NCI-H187 (cell line): ENCODE measurements at places on chromosomes 2 and 18.

GRCh38 chr2:200447139-200447855 is 62.6 kb downstream of the KCTD18 start:
- DNase-seq, result no peak

DNA sequence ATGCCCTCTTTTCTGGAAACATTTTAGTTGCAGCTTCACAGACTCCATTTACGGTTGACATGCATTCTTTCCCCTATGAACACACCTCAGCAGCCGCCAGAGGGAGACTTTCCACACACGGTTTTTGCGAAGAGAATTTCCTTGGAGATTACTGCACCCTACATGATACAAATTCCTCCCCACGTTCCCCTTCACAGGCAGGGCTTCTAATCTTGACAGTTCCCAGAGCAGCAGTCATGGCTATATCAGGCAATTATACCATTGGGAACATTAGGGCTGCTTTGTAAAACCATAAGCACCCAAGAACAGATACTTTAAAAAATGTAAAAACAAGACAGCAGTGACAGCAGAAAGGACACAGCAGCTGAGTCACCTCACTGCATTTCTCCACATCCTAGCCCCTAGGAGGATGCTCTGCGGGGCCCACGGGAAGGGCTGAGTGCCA is 253.8 kb downstream of the TGIF1 start:
- DNase-seq, result peak; percentile 44

GRCh38 chr2:176083796-176084261 is at the start of gene EVX2:
TSS of gene EVX2 (minus strand) at chr2:176083962. CDS start at chr2:176083776, 186 bp downstream.
- no peak for DNase-seq

GRCh38 chr2:163859951-163860350 is 124.1 kb upstream of the FIGN start:
- DNase-seq, result no peak

DNA sequence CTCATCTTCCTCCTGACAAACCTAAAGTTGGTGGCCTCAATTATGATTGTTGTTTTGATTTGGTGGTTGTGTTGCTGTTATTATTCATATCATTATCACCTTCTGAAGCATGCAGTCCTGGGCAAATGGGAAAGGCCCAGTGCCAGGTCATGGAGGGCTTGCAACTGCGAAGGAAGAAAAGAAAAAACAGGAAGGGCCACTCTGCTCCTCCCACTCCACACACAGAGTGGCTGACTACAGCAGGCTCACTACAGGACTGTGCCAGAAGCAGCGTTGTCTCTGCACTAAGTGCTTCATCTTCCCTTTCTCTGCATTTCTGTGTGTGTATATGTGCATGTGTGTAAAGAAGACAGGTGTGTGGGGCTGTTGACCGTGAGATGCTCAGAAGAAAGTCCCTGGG is 231.9 kb downstream of the ANKRD30B start:
- DNase-seq, result no peak

DNA sequence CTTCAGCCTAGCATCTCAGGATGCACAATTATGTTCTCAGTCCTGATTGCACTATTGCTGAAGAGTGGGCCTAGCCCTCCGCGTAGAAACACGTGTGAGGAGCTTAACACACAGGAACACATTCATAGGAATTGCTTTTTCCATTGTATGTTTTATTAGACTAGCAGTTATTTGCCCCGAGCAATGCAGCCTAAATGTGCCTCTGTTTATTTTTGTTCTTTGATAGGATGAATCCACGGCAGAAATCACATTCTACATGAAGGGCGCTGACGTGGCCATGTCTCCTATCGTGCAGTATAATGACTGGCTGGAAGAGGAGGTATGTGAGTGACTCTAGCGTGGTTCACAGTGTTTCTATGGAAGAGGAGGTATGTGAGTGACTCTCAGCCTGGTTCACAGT is 65.9 kb upstream of the NFATC1 start:
- DNase-seq, result no peak

GRCh38 chr2:233976690-233977294 is 59.6 kb downstream of the TRPM8 start:
- DNase-seq, result no peak
